ENCODE measurements at places on chromosomes 3 and 15.

DNA sequence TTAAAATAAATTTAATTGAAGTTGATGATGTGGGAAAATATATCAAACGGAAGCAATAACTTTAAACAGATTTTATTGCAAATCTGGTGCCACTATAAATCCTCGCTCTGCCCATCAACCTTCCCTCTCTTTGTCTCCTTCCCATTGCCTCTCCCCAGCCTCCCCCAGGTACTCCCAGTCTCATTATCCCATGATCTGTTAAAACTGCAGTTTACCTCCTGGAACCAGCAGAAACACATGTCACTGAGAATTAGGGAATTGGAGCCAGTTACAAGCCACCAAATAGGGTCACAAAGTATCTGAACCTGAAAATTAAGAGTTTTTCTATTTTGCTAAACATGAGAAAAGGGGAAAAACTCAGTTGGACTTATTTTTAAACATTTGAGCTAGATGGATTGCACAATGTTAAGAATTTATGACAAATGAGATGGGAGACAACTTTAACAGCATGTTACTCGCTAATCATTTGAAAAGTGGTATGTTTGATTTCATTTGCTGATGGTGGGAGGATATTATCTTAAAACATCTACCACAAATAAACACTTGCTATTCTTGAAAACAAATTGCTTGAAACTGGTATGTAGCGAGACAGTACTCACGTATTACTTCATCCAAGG is 2.4 kb downstream of the PLCH1 start:
- no peak for DNase-seq

DNA sequence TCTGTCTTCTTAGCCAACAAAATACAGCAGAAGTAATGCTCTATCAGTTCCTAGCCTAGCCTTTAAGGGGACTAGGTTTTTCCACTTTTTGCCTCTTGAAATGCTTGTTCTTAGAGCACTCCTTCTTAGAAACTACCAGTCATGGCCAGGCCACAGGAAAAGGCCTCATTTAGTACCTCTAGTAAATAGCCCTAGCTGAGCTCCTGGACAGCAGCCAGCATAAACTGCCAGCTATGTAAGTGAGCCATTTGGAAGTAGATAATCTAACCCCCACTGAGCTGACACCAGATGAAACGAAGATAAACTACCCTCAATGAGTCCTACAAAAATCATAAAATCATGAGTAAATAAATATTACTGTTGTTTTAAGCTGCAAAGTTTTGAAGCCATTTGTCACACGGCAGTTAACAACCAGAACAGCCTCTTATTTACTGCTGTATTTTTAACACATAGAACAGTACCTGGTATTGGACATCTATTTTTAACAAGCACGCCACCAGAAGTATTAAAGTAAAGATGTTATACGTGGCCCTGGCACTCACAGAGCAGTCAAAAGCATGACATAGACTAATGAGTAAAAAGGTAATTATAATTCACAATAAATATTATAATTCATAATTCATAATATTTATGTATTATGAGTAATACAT is 12.0 kb downstream of the TBC1D5 start:
- DNase-seq, result no peak

- DNase-seq, result no peak
Measured at GRCh38 chr3:17638356-17638755, 104.1 kb downstream of the TBC1D5 start.

- no peak for DNase-seq
Measured at GRCh38 chr3:88618021-88618645, 468.4 kb downstream of the C3orf38 start.

DNA sequence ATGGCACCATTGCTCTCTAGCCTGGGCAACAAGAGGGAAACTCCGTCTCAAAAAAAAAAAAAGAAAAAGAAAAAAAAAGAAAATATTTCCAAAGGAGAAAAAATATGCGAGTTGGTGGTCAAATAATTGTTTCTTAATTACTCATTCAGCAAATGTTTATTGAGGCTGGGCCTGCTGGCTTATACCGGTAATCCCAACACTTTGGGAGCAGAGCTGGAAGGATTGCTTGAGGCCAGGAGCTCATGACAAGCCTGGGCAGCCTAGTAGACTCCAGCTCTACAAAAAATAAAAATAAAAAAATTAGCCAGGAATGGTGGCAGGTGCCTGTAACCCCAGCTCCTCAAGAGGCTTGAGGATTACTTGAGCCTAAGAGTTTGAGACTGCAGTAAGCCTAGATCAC is 4.1 kb downstream of the KNL1 start:
- no peak for DNase-seq

GRCh38 chr3:4835616-4836043 is 143.6 kb upstream of the BHLHE40 start:
- peak; percentile 74 for DNase-seq

DNA sequence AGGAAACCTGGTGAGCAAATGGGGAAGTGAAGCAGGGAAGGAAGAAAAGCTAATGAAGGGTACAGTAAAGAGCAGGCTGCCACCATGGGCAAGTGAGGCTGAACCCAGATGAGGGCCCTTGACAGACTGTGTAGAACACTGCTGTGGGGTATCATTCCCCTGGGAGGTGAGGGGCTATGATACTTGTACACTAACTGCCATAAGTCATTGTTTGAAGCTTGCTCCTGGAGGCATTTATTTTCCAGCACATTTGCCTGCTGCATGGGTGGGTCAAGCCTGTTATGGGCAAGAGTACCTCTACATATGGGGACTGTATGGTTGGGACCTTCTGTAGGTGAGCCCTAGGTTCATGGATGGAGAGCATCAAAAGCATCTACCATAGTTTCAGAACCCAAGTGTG is 57.4 kb downstream of the POMGNT2 start:
- DNase-seq, result no peak

DNA sequence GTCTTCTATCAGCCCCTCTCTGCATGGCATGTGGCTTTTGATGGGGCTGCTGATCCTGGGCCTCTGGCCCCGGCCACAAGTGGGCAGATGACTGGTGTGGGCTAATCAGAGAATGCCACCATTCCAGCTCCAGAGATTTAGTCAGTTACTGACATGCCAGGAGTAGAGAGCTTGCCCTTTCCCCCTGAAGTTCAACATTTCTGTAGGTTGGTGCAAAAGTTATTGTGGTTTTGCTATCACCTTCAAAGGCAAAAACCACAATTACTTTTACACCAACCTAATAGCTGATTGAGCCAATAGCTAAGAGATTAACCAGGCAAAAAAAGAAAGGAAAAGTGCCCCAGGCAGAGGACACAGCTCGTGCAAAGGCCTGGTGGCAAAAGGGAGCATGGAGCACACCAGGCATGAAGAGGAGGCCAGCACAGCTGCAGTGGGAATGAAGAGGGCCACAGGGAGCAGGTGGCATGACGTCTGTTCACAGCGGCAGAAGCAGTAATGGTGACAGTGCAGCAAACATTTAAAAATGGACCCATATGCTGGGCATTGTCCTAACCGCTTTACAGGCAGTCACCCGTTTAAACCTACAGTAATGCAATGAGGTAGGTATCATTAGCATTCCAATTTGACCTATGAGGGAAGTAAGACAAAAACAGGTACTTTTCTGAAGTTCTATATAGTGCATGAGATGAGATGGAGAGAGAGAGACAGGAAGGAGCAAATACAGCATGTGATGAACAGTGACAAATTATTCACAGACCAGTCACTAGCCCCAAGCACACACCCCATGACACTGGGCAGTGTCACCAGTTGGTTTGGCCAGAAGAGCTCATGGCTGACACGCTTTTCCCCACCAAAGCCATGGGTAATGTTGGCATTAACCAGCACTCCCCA is 373.0 kb upstream of the PROK2 start:
- no peak for DNase-seq

- no peak for DNase-seq
Measured at GRCh38 chr3:108437439-108437838, 73.0 kb downstream of the MYH15 start.

- no peak for DNase-seq
Measured at GRCh38 chr15:59165726-59166125, 40.9 kb upstream of the LDHAL6B start.

Data from SW480 (cell line).